ENCODE measurements at places on chromosomes 4 and X.

GRCh38 chr4:89358935-89359638 lies 51.5 kb upstream of the GPRIN3 start:
- DNase-seq, result no peak

GRCh38 chr4:177235026-177235425 lies 74.6 kb upstream of the NEIL3 start:
- peak; percentile 51 for DNase-seq

DNA sequence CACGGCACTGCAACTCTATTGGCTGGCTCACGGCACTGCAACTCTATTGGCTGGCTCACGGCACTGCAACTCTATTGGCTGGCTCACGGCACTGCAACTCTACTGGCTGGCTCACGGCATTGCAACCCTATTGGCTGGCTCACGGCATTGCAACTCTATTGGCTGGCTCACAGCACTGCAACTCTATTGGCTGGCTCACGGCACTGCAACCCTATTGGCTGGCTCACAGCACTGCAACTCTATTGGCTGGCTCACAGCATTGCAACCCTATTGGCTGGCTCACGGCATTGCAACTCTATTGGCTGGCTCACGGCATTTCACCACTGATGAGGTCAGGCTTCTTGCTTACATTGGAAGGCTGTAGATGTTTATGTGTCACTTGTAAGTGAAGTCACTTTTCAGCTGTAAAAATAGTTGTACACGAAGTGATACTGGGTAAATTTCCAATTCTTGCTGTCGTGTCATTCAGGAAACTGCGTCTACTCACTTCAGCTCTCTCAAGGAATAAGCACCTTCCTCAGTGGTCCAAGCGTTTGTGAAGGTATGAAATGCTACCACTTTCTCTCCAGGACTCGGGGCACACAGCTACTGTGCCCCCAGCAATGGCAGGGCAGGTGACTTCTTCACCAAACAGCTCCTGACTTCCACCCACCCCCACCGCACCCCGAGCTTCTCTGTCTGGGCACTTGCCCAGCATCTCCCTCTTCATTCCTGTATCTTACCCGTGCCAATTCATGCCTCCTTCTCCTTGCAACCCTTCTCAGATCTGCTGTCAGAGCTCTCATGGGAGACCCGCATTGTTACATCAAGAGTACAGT lies 141.3 kb downstream of the AFAP1 start:
- DNase-seq, result no peak

GRCh38 chr4:70298051-70298450 lies 36.7 kb upstream of the CABS1 start:
- DNase-seq, result no peak

DNA sequence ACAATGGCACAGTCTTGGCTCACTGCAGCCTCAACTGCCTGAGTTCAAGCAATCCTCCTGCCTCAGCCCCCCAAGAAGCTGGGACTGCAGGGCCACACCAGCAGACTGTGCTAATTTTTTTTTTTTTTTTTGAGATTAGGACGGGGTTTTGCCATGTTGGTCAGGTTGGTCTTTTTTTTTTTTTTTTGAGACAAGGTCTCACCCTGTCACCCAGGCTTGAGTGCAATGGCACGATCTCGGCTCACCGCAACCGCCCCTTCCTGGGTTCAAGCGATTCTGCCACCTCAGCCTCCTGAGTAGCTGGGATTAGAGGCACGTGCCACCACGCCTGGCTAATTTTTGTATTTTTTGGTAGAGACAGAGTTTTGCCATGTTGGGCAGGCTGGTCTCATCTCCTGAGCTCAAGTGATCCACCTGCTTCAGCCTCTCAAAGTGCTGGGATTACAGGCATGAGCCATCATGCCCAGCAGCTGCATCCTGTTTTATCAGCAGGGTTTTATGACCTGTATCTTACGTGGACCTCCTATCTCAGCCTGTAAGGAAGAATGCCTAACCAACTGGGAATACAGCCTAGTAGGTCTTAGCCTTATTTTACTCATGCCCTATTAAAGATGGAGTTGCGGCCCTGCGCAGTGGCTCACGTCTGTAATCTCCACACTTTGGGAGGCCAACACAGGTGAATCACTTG lies 13.2 kb upstream of the MRPL1 start:
- no peak for DNase-seq

- DNase-seq, result no peak
Observed at GRCh38 chrX:40952855-40953254, 132.4 kb upstream of the USP9X start.

DNA sequence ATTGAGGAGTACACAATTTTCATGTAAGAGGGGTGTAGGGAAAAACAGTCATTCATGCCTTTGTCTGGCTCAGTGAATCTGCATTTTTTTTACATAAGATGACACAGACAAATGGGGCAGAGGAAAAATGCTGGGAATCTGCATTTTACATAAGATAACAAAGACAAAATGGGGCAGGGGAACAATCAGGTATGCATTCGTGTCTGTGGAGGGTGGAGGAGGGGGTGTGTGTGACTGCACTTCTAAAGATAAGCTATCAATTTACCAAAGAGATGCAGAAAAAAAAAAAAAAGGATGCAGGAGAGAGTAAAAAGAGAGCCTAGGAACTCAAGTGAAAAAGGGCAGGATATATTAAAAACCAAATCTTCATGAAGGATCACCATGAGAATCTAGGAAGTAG lies 637.4 kb downstream of the ZNF674 start:
- DNase-seq, result no peak

- DNase-seq, result no peak
Observed at GRCh38 chr4:101418466-101418865, 71.1 kb upstream of the PPP3CA start.

DNA sequence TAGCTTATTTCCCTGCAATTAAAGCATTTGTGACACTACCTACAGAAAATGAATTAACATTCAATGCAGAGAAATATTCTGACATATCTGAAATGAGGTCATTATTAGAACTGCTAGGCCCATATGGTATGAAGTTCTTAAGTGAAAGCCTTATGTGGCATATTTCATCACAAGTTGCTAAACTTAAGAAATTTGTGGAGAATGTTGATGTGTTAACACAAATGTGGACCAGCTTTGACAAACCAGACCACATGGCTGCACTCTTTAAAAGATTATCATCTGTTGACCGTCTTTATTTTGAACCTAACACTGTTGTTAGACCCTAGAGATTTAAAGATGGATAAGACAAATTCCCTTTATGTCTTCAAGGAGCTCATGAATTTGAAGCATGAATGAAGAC lies 1024.1 kb downstream of the RPA4 start:
- DNase-seq, result no peak

- DNase-seq, result no peak
Observed at GRCh38 chr4:159526172-159526571, 423.3 kb downstream of the RAPGEF2 start.

- DNase-seq, result no peak
Observed at GRCh38 chr4:136156947-136157346, 1375.3 kb downstream of the PCDH18 start.

- no peak for DNase-seq
Observed at GRCh38 chrX:120001787-120002186, 58.2 kb upstream of the NKAP start.

DNA sequence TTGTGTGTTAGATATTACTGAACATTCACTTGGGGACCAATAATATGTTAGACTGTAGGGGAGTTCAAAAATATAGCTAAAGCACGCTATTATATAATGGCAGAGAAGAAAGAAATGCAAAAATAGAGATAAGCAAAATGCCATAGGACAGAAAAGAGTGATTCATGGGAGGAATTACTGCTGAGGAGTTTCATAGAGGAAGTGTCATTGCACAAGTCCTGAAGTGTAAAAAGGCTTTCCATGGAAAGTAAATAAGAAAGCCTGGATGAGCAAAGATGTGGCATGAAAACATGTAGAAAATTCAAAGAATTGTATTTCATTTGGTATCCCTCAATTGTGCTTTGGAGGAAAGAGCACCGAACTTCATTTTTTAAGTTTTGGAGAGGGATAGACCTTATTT lies 14.5 kb downstream of the HMGB2 start:
- DNase-seq, result no peak

- no peak for DNase-seq
Observed at GRCh38 chr4:40617872-40618271, 11.8 kb downstream of the RBM47 start.

GRCh38 chrX:80021621-80022020 lies 7.1 kb downstream of the TBX22 start:
- DNase-seq, result no peak

- DNase-seq, result no peak
Observed at GRCh38 chrX:14409341-14409740, 120.0 kb upstream of the GLRA2 start.

- DNase-seq, result no peak
Observed at GRCh38 chr4:31737419-31737818, 1017.2 kb downstream of the PCDH7 start.

- DNase-seq, result no peak
Observed at GRCh38 chrX:133373386-133374079, 41.8 kb downstream of the GPC4 start.

- no peak for DNase-seq
Observed at GRCh38 chr4:39169426-39169825, 12.9 kb upstream of the WDR19 start.

- DNase-seq, result no peak
Observed at GRCh38 chr4:182018691-182019090, 224.5 kb upstream of the TENM3 start.

GRCh38 chrX:27966955-27967354 lies 14.3 kb downstream of the DCAF8L1 start:
- no peak for DNase-seq

DNA sequence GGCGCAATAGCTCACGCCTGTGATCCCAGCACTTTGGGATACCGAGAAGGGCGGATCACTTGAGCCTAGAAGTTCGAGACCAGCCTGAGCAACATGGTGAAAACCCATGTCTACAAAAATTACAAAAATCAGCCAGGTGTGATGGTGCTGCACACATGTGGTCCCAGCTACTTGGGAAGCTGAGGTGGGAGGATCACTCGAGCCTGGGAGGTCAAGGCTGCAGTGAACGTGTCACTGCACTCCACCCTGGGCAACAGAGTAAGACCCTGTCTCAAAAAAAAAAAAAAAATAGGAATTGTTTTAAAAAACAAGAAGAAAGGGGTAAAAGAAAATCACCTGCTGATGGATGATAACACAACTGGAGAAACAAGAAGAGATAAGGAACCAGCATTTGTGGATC lies 38.8 kb downstream of the CHIC2 start:
- DNase-seq, result no peak

DNA sequence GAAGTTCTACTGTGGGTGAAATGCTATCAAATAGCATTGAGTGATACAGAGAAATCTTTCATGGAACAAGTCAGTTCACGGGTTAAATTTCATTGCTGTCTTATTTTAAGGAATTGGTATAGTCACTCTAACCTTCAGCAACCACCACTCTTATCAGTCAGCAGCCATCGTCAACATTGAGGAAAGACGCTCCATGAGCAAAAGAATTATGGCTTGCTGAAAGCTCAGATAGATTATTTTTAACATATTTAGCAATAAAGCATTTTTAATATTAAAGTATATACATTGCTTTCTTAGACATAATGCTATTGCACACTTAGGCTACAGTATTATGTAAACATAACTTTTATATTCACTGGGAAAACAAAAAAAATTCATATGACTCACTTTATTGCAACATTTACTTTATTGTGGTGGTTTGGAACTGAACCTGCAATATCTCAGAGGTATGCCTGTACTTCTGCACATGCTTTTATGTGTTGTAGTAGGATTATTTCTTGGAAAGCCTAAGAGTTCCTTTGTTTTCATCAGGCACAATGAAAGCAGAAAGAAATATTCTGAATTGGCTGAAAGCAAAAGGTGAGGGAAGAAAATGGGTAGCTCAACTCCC lies 586.7 kb downstream of the GBA3 start:
- DNase-seq, result no peak

GRCh38 chrX:114058988-114059418 lies 524.9 kb upstream of the HTR2C start:
- DNase-seq, result no peak

DNA sequence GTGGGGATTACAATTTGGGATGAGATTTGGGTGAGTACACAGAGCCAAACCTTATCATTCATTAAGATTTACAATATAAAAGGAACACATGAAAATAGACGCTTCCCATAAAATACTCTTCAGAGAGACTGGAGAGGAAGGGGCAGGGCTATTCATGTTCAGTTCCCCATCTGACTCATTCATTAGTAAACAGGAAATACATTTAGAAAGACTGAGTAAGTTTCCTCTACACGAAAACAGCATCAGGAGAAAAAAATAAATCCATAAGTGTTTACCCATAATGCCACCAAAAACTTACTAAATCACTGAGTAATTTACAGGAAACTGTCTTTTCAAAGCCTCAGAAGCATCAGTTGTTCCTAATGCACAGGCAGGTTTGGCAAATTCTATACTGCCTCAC lies 255.4 kb upstream of the CXorf51A start:
- no peak for DNase-seq

DNA sequence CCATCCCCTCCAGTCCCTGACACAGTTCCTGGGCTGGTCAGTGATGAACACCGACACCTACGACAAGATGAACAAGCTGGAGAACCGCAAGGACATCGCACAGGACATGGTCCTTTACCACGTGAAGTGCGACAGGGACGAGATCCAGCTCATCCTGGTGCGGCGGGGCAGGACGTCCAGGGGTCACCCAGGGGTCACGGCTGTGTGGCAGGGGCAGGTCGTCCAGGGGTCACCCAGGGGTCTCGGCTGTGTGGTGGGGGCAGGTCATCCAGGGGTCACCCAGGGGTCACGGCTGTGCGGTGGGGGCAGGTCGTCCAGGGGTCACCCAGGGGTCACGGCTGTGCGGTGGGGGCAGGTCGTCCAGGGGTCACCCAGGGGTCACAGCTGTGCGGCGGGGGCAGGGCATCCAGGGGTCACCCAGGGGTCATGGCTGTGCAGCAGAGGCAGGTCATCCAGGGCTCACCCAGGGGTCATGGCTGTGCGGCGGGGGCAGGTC lies 16.7 kb downstream of the ATP5ME start:
- no peak for DNase-seq

DNA sequence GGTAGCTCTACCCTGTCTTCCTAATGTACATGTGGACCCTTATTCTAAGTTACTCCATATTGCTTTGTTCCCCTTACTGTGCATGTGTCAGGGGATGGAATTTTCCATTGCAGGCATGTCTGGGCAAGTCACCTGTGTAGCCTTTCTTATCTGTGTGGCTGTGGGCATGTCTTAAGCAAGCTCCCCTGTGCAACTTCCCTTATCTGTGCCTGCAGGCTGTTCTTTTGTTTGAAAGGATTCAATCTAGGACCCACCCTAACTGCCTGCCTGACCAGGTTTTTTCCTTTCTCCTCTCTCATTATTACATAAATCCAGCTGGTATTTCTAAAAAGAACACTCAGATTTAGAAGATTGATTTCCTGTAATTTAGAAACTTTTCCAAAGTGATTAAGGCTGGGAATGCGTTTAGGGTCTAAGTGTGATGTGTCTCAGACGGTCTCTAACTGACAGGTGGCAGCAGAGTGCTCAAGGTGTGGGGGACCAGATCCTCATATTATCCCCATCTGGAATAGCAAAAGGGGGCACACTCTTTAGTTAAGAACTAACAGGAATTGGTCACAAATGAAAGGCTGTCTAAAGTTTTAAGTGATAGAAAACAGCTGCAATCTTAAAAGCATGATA lies 198.9 kb upstream of the PPP1R2C start:
- DNase-seq, result no peak

- no peak for DNase-seq
Observed at GRCh38 chr4:2091990-2092668, 33.0 kb downstream of the NAT8L start.

Measured in AG04449 (cell line).